DMS153 (cell line): ENCODE measurements at places on chromosomes 5 and 9.

DNA sequence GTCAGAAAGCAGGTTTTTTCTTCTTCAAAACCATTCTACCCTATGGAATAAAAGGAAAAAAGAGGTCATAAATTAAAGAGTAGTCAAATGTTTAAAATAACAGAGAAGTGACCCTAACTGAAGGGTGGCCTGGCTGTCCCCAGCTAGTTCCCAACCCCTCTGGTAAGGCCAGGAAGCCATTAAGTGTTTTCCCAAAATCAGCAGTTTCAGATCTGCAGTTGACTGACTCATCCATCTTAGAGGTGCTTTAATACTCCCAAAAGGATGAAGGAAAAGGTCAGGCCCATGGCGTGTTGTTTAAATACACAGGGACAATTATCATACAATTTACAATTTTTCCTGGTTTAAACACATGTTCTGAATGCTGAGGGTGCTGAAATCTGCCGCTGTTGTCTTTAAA is 47.9 kb upstream of the TBC1D9B start:
- DNase-seq: no peak

GRCh38 chr5:172939071-172939470 is 20.2 kb upstream of the RPL26L1 start:
- peak; percentile 20 for DNase-seq

GRCh38 chr5:148467958-148468357 is 84.2 kb downstream of the FBXO38 start:
- DNase-seq: no peak

GRCh38 chr5:93328833-93329232 is 252.2 kb downstream of the NR2F1-AS1 start:
- no peak for DNase-seq

- no peak for DNase-seq
Measured at GRCh38 chr9:22079873-22080341, 70.8 kb upstream of the CDKN2B start.
